ENCODE measurements at places on chromosomes 6 and 20. TPM values are rescaled to one million over a fixed set of nuclear protein-coding genes. Genes with fewer than 3 reads are reported as not detected.
A peak's percentile ranks its signal among the peaks of the same experiment; 100 is the strongest.

The ESR1 gene
- total RNA-seq, result not detected

The FILIP1 gene
- 12.6 TPM for total RNA-seq

The EYS gene
- total RNA-seq, result 0.27 TPM

The WFDC12 gene
- not detected for total RNA-seq

- H3K27me3 ChIP-seq, result peaks cover 3% of the 10 kb centered on the region
- DNase-seq, result no peak
- H3K27ac ChIP-seq, result no peak overlapping the region
- H3K4me3 ChIP-seq, result no peak overlapping the region
- H3K4me1 ChIP-seq, result peaks cover 3% of the 10 kb centered on the region
Observed at GRCh38 chr6:148814082-148814790, 67.4 kb downstream of the UST start.

GRCh38 chr6:130105996-130106704 is 87.8 kb downstream of the L3MBTL3 start:
- peaks cover 4% of the 10 kb centered on the region for H3K36me3 ChIP-seq
- no peaks in the 10 kb centered on the region for H3K27me3 ChIP-seq
- no peak overlapping the region for H3K4me3 ChIP-seq
- no peak overlapping the region for H3K27ac ChIP-seq

DNA sequence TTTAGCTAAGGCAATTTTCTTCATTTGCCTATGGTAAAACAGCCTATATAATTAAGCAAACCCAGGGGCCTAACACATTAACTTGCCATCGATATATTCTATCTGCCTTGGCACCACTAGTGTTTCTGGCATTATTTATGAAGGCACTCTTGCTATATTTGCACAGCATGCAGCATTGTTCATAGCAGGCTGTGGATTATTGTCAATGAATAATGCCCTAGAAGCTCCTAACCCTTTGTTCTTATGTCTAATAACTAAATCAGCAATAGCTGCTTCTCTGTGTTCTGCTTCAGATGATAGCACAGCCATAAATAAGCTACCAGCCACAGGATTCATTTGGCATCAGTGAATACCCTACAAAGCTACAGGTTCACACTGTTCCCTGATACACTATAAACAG is 254.8 kb upstream of the STXBP5 start:
- no peak overlapping the region for H3K4me3 ChIP-seq
- DNase-seq, result no peak
- H3K4me1 ChIP-seq, result no peaks in the 10 kb centered on the region
- no peak overlapping the region for H3K27ac ChIP-seq

DNA sequence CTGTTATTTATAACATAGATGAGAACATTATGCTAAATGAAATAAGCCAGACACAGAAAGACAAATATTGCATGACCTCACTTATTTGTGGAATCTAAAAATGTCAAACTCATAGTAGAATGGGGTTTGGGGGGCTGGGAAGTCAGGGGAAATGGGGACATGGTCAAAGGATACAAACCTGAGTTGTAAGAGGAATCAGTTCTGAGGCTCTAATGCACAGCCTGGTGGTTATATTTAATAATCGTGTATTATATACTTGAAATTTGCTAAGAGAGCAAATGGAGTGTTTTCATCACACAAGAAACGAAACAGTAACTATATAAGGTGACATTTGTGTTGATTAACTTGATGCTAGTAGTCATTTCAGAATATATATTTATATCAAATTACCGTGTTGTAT is 40.8 kb upstream of the GFOD1 start:
- DNase-seq, result peak; percentile 55
- no peaks in the 10 kb centered on the region for H3K36me3 ChIP-seq
- H3K4me3 ChIP-seq, result no peak overlapping the region
- H3K4me1 ChIP-seq, result peaks cover 27% of the 10 kb centered on the region

GRCh38 chr6:166115609-166116008 is 52.0 kb downstream of the TBXT start:
- H3K27ac ChIP-seq, result no peak overlapping the region
- no peaks in the 10 kb centered on the region for H3K36me3 ChIP-seq
- no peaks in the 10 kb centered on the region for H3K4me1 ChIP-seq
- no peaks in the 10 kb centered on the region for H3K27me3 ChIP-seq
- H3K4me3 ChIP-seq, result no peak overlapping the region

DNA sequence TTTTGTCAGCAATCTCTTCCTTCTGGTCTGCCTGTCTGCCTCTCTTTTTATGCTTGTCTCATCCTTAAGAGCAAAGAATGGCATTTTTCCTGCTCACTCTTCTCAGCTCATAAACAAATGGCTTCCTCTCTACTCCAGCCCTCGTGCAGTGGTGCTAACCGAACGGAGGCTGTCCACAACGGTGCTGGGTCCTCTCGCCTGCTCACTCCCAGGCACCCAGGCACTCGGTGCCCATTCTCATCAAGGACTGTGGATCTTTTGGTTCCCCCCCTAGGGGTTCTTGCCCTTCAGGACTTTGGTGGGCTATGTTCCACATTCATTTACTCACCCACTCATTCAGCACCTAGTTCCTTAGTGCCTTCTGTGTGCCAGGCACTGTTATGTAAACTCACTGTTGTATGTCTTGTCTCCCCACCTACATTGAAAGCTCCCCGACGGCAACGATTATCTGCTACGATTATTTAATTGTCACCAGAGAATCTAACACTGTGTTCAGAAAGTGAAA is 113.9 kb downstream of the FYN start:
- no peaks in the 10 kb centered on the region for H3K36me3 ChIP-seq
- no peaks in the 10 kb centered on the region for H3K27me3 ChIP-seq

- H3K4me1 ChIP-seq, result no peaks in the 10 kb centered on the region
- no peak overlapping the region for H3K4me3 ChIP-seq
- peaks cover 9% of the 10 kb centered on the region for H3K27me3 ChIP-seq
- DNase-seq, result no peak
- H3K36me3 ChIP-seq, result no peaks in the 10 kb centered on the region
Observed at GRCh38 chr20:49424536-49424935, 57.9 kb downstream of the KCNB1 start.

All from endothelial cell of umbilical vein (primary cell).